NCI-H1092 treated with DMSO at 0.1 percent for 48 hours (cell line): ENCODE measurements at places on chromosomes 5 and 9.

DNA sequence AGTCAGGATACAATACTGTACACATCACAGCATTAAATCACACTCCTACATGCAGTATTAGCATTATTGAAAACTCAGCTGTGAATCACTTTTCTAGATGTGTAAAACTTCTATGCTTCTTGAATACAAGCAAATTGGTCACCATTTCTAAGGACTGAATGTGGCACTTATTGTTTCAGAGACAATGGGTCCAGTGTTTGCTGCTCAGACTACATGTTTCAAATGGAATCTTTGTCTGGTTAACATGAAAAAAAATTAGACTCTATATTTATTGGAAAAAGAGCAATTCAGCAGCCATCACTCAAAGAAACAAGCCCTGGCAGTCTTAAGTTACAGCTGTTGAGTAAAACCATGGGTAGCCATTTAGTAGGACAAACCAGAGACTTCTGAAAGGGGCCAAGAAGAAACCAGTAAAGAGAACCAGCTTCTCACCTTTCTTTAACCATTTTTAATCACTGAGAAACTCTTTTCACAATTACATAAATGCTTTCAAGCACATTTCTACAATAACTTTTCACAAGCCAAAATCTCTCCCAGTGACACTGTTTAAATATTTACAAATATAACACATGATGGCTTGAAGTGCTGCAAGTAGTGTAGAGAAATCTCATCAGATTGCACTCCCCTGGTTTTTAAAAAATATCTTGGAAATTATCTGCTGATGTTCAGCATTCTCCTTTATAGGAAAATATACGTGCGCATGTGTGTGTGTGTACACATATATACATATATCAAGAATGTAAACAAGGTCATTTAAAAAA, 35.2 kb downstream of the OR2K2 start:
- DNase-seq = no peak

- no peak for DNase-seq
These were observed 37.9 kb downstream of the PCDH1 start for GRCh38 chr5:141840280-141840812.

DNA sequence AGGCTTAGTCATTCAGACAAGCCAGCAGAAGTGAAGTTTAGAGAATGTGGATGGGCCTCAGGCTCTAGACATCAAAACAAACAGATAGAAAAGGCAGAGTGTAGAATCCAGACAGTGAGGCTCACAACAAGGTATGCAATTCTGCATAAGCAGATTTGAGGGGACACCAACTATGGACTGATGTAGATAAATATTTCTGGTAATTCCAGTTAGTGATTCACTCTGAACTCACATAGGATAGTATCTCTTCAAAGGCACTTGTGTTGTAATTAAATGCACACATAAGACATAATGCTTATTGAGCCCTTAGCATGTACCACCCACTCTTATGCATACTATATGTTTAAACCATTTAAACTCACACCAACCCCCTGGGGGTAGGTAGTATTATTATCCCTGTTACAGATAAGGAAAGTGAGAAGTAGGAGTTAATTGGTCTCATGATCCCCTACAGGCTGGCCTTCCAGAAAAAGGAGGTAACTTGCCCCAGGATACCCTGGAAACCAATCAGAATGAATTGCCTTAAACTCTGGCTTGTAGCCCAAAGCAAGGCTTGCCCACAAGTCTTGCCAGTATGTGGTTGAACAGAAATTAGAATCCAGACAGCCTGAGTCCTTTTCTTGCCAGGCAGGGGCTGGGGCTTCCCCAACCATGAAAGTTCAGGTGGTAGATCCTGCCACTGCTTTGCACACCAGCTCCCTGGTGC, 39.5 kb upstream of the HSPB3 start:
- DNase-seq = no peak

DNA sequence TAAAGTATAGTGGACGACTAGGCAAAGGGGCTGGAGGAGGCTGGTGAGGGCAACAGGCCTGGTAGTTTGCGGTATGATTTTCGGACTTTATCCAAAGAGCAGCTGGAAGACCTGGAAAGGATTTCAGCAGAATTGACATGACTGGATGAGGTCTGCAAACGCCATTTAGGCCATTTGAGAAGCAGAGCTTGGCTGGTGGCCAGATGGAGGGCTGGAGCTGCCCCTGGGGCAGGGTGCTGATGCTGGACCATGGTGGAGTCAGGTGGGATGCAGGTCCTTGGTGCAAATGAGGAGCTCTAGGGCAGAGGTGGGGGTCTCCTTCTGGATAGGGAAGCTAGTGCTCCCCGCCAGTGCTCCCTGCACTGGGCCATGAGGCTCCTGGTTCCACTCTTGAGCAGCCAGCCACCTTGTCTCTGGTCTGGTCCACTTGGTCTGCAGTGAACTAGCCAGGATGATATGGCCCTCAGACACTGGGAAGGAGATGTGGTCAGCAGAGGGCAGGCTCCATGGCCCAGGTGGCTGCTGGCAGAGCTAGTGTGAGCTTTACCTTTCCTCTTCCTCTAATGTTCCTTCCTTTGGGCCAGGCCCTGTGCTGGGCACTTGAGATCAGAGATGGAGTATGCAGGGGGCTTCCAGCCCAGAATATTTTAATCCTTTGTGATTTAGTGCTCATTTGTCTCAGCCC, 31.4 kb downstream of the COL27A1 start:
- DNase-seq = no peak

- DNase-seq = no peak
These were observed 61.4 kb upstream of the TRIO start for GRCh38 chr5:14081791-14082190.

GRCh38 chr5:60349891-60350415, 350.0 kb downstream of the DEPDC1B start:
- DNase-seq = no peak
